ENCODE measurements at places on chromosomes 2 and 18. TPM values are rescaled to one million over a fixed set of nuclear protein-coding genes. Genes with fewer than 3 reads are reported as not detected.

Gene POTEI
- total RNA-seq = not detected

Gene RIT2
- total RNA-seq = not detected

Gene PPP3R1
- total RNA-seq = 45.9 TPM

Gene EPB41L5
- 27.8 TPM for total RNA-seq

Gene ACMSD
- total RNA-seq = not detected

Gene WBP1
- 60.6 TPM for total RNA-seq

Gene XDH
- total RNA-seq = 40.7 TPM

Gene DNER
- 8.4 TPM for total RNA-seq

Gene TFPI
- total RNA-seq = 46.7 TPM

Gene CCDC150
- 5.3 TPM for total RNA-seq

DNA sequence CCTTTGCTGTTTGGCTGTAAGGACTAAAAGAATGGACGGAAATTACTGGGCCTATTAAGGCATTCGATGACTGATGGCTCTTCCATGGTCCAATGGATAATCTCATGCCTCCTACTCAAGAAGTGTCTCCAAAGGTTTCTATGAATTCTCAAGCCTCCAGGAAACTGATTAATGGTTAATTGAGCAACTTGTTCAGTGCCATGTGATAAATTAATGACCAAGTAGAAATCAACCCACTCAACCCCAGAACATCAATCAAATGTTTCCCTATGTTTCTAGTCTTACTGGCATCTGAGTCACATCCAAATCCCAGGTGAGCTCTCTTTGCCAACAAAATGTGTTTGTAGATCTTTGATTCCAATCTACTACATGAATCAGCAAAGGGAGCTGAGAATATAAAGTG is 103.6 kb downstream of the NXPH2 start:
- no peak for DNase-seq

GRCh38 chr2:12486205-12487118 is 230.3 kb upstream of the TRIB2 start:
- no peak for DNase-seq

DNA sequence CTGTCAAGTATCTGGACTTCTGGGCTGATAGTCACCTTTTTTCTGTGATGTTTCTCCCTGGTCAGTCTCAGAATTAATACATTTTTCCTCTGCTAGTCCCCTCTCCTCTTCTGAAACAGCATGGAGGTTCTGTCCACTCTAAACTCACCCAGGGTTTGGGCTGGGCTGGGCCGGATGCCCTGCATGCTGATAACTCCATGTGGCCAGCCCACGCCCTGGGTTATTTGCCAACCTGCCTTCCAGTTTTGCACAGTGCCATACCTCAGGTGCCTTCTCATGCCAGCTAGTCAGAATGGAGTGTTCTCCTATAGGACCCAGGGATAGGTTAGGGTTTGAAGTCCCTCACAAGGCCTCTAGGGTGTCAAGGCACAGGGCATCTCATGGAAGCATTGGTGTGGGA is 32.2 kb downstream of the MEX3C start:
- no peak for DNase-seq

- DNase-seq = no peak
Measured at GRCh38 chr2:196586511-196586991, 53.0 kb upstream of the CCDC150 start.

- DNase-seq = no peak
Measured at GRCh38 chr18:59923539-59924196, 23.9 kb downstream of the PMAIP1 start.

DNA sequence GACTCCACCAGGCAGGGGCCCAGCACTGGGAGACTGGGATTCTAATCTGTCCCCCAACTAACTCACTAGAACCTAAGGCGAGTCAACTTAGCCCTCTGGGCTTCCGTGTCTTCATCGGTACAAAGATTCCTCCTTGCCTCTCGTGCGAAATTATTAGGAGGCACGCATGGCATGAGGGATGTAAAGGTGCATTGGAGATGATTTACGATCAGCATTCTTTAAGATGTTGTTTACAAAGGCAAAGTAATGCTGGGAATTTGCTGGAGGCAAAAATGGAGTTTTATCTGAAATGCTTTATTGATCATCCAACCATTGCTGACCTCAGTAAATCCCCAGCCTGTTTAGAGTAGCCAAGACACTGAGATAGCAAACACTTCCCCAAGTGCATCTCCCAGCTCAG is 171.8 kb upstream of the KLHL29 start:
- DNase-seq = no peak

DNA sequence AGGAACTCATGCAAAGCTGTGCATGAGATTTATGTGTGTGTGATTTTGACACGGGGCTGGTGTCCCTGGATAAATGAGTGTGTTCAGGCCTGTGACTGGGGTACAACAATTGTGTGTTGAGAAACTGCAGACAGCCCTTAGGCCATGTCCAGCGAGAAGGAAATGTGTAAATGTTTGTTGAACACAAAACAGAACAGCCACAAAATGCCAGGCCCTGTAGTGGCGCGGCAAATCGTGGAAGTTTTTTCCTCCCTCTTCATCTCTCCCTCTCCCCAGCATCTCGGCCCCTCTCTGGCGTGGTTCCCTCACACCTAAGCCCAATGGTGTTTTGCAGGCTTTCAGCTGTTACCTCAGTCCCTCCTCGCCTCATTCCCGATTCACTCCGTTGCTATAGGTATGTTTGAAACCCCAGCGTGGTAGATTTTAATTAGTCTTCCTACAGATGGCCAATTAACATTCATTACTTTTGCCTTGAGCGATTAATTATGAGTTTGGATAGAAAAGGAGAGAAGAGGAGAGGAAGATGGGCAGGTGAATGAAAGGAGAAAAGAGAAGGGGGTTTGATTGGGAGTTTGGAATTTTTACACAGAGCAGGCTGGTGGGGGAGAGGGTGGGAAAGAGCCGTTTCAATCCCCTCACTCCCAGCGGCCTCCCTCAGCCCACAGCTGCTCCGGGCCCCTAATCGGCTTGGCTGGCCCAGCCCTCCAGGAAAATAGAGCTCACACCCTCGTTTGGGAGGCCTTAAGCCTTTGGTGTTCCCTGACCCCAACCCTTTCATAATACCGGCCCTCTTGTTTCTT is 10.8 kb downstream of the SPR start:
- no peak for DNase-seq

GRCh38 chr2:98346311-98347236 is at the start of gene CNGA3:
CNGA3 (plus strand) TSS chr2:98346456; CDS start chr2:98369976, 23,520 bp downstream.
- DNase-seq = peak; percentile 46

- no peak for DNase-seq
Measured at GRCh38 chr18:73688851-73689711, 458.6 kb downstream of the FBXO15 start.

DNA sequence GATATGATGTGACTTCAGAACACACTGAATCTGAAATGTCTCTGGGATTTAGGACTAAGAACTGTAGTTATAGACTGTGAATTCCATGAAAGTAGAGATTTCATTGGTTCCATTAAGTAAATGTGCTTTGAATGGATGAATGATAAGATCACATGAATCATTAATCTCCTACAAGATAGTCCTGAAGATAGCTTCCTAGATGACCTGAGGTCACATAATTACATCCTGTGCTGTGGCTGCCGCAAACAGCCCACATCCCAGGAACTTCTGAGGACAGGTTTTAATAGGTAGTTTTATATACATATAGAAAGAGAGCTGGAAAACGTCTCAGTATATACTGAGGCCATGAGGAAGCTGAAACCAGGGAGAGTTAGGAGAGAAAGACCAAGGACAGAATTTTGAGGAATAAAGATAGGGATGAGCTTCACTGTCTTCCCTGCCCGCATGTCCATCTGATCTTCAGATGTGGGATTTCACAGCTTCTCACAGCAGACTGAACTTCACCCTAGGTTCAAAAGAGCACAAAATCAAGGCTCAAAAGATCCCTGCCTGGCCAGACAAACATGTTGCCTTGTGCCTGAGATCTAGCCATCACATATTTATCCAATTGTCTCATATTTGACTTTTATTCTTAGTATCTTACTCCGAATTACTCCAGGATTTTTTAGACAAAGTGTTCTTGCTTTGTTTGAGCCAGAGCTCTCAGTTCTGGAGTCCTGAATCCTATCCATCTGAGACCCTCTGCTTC is 188.2 kb downstream of the IRS1 start:
- DNase-seq = no peak

- peak; percentile 90 for DNase-seq
Measured at GRCh38 chr2:168699844-168700417, 102.5 kb upstream of the NOSTRIN start.

DNA sequence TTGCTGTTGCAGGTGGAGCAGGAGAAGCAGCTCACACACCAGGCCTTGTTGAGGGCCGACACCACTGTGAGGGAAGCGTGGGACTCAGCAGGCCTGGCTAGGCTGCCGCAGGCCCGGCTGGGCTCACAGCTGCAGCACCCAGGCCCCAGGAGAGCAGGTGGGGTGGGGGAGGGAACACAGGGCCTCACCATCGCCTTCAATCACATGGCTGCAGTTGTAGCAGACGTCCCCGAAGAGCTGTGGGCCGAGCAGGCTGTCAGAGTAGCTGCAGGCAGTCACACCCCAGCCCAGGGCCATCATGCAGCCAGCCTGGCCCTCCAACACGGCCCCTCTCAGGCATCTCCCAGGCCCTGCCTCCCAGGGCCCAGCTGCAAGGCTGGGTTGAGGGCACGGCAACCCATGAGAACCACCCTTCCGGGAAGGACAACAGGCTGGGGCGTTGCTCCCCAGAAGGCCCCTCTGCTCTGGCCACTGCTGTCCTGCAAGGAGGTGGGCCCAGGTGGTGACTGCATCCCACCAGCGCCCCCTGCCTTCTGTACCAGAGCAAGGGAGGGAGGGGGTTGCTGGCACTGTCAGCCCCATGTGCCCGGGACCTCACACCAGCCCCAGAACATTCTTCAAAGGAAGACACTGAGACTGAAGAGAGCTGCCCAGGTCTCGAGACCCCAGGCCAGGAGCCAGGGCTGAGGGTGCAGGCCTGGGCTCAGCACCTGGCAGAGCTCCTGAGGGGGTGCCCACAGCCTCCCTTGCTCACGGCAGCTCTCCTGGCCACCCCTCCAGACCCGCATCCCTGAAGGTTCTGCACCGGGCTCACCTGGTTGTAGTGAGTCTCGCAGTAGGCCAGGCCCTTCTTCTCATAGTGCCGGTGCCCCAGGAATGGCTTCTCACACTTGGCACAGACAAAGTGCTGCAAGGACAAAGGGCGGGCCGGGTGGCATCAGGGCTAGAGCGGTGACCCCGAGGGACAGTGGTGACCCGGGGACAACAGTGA is 5.6 kb upstream of the GPR17 start:
- peak; percentile 65 for DNase-seq

GRCh38 chr2:241190291-241190981 is 2.0 kb downstream of the ANO7 start:
- DNase-seq = no peak

- no peak for DNase-seq
Measured at GRCh38 chr2:133953524-133953923, 300.3 kb upstream of the MGAT5 start.

GRCh38 chr18:40208958-40209357 is 1746.1 kb upstream of the PIK3C3 start:
- DNase-seq = no peak

GRCh38 chr2:233856184-233856583 is 1.8 kb upstream of the HJURP start:
- DNase-seq = no peak

- DNase-seq = peak; percentile 81
Measured at GRCh38 chr2:10432311-10433181, 15.6 kb downstream of the ODC1 start.
